Stimulated activated CD4-positive, alpha-beta T cell treated with anti-CD3 and anti-CD28 coated beads, TNF-alpha, amount 100 ng/mL, for 1 hour (primary cell): ENCODE measurements at places on chromosomes 4 and X.

GRCh38 chrX:117743469-117744251 lies 372.9 kb downstream of the KLHL13 start:
- no peak for DNase-seq

GRCh38 chr4:5730436-5730835 lies 19.4 kb downstream of the EVC start:
- no peak for DNase-seq

- DNase-seq: no peak
Observed at GRCh38 chrX:119758731-119759247, 401 bp downstream of the SOWAHD start.

- no peak for DNase-seq
Observed at GRCh38 chrX:16869393-16870094, 618 bp downstream of the RBBP7 start.

GRCh38 chrX:370963-371745 lies 15.6 kb downstream of the PPP2R3B start:
- DNase-seq: no peak

- no peak for DNase-seq
Observed at GRCh38 chr4:89351201-89351600, 43.6 kb upstream of the GPRIN3 start.

DNA sequence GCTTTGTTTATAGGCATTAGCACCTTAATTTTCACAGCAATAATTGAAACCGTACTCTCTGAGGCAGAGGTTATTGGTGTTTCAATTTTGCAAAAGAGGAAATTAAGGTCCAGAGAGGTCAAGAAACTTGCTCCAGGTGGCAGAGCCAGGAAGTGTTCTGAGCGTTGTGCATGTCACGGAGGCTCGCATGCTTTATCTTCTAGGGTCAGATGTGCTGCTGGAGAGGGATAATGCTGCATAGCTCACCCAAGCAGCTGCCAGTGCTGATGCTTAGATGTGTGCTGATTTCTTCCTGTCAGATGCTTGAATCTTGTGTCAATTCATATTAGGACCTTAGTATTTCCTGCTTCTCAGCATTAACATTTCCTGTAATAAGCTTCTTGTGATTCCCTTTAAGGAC lies 13.0 kb upstream of the FGF5 start:
- no peak for DNase-seq

DNA sequence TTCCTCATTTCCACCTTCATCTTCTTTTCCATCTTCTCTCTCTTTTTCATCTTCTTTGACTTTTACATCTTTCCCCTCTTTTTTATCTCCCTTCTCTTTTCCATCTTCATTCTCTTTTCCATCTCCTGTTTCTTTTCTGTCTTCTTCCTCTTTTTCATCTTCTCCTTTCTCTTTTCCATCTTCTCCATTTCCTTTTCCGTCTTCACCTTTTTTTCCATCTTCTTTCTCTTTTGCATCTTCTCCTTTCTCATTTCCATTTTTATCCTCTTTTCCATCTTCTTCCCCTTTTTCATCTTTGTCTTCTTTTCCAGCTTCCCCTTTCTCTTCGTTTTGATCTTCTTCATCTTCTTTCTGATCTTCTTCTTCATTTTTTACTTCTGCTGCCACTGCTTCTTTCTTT lies 87.0 kb downstream of the HMGN5 start:
- DNase-seq: no peak

DNA sequence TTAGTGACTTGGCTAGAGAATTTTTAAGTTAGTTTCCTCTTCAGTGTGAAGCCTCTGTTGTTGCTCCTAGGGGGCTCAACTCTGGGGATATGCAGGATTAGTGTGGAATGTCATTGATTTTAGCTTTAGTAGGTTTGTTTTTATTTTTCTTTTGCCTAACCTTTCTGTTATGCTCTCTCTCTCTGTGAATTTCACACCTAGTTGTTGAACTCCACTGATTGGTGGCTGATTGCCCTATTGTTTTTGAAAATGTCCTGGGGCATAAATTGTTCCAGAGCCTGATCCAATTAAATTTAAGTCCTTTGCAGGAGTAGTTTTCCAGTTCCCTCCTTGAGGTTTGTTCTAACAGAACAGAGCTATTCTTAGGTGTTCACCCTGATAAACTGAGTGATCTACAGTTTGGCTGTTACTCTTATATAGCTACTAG lies 393.3 kb upstream of the CTSO start:
- DNase-seq: no peak

DNA sequence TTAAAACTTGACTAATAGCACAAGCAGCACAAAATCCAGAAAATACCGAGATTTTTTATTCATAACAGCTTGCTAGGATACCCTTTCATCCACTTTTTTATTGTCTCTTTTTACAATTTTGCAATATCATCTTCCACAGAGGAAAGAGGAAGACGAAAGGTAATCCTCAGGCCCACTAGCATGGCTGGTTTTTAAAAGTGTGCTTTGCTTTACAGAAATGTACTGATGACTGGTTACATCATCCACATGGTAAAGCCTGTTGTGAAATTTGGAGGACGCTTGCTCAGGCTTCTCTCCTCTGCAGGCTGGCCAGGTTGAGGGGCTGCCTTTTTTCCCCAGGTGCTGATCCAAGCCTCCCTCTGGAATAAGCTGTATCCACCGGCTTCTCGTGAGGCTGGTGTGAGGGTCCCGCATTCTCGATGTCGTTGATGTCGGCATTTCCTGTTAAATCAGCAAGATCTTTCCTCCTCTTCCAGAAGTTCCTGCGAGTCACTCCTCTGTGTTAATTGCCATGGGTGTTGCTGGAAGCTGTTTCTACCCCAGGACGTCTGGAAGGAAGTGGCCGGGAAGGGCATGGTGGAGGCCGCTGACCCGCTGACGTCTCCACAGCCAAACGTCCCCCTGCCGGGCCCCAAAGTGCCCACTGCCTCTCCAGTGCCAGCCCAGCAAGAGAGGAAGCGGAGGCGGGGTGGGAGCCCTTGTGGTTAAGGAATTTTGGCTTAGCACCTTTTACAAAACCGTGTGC lies 5.8 kb upstream of the DGKQ start:
- no peak for DNase-seq

DNA sequence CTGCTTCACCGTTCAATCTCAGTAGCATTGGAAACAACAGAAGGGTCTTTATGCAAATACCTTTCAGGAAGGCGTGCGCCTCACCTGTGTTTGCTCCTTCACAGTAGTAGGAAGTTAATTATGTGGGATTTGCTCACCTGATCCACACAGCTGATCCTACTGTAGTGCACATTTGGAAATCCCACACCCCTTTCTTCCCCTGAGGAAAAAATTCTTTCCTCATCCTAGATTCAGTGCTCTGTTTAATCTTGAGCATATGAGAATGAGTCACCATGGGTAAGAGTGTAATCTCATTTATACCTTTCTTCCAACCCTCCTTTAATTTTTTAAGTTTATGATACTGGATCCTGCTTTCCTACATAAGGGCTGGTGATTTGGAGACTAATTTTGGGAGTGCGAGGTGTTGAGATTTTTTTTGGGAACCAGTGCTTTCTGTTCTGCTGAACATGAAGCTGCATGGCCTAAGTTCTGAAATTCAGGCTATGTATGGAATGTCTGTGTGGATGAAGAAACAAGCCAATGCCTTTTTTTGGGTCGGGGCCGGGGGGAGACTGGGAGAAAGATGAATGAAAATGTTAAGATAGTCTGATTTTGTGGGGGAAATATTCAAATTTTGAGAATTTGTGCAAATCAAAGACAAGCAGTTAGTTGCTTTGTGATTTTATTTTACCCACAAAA lies 19.0 kb downstream of the GAB1 start:
- DNase-seq: no peak

GRCh38 chr4:6087669-6088341 lies 69.6 kb upstream of the C4orf50 start:
- no peak for DNase-seq

GRCh38 chrX:82734140-82734539 lies 774.0 kb upstream of the POU3F4 start:
- DNase-seq: no peak
